NCI-H1694 treated with DMSO at 0.1 percent for 48 hours (cell line): ENCODE measurements at places on chromosomes 3 and 15.
A peak's percentile ranks its signal among the peaks of the same experiment; 100 is the strongest.

DNA sequence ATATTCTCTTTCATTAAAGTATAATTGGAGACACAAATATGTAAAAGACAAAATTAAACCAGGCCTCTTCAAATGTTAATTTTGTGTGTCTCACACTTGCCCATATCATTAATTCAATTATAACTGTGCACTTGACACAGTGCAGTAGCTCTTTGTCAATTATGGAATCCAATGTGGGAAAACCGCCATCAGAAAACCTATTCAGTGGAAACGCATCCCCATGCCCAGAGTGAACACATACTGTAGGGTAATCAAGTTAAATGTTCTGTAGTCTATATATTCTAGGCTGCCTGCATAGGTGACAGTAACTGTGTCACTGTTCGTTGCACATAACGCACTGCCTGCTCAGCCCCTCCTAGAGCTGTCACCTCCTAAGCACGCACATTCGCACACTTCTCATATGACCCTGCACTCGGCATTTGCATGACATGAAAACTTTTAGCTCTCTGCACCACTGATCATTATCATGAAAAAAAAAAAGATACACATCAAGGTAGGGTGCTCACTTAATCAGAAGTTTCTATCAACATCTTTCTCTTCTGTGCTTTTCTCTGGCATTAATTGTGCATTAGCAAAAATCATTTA lies 63.2 kb downstream of the MEIS2 start:
- DNase-seq, result no peak

GRCh38 chr3:157469561-157470294 lies 33.1 kb downstream of the PTX3 start:
- no peak for DNase-seq

DNA sequence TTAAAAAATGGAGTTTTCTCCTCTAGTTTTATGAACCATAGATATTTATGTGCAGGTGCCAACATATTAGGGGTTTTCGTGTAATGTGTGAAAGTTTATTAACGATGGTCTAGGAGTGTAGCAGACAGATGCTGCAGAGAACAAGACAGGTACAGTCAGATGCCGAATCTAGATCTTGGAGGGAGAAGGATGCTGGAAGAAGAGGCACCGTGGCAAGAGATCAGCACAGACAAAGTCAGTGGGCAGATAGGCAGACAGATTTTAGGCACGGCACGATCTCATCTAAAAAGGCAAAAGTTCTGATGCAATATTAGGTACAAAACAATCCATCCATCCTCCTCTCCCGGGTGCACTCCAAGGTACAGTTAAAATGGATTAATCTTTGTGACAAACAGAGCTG lies 161.6 kb downstream of the TIGIT start:
- no peak for DNase-seq

DNA sequence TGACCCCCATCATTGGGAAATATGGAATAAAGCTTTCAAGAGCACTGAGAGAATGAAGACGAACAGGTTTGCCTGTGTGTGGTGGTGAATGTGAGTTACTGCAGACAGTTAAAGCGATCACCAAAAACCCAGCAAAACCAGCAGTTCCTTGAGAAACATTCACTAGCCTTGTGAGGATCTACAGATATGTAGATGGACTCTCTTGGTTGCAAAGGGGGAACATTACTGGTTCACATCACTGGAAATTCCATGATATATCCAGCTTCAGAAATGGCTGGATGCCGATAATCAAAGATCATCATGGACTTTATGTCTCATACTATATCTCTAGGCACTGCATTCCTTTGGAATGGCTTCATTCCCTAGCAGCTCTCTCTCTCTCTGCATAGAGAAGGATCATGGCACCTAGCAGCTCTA lies 10.2 kb upstream of the HERC1 start:
- no peak for DNase-seq

DNA sequence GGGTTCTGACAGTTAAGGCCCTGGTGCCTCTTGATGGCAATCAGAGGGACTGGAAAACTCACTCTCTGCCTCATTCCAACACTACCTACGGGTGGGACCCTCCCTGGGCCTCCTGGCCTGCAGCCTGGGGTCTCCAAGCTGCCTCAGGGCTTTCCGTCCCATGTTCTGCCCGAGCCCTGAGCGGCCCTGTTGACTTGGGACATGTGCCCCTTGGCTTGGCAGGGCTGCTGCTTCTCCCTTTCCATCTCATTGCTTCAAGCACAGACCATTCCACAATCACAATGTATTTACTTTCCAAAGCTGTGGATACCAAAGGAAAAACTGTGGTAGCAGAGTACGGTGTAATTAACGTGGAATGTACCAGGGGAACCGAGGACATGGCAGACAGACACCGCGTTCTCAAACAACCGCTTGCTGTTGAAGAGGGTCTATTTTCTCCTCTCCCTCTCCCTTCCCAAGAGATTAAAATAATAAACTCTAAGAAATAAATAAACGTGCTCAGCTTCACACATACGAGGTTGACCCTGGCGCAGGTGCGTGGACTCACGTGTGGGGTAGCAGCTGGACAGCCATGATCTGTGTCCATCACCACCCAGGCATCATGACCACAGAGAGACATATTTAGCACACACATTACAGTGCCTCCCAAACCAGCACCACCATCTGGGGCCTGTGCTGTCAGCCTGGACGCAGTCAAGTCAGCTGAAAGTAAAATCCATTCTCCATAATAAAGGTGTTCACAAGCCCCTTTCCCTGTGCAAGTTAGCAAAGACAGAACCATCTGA lies 172.0 kb downstream of the XXYLT1 start:
- DNase-seq, result no peak

DNA sequence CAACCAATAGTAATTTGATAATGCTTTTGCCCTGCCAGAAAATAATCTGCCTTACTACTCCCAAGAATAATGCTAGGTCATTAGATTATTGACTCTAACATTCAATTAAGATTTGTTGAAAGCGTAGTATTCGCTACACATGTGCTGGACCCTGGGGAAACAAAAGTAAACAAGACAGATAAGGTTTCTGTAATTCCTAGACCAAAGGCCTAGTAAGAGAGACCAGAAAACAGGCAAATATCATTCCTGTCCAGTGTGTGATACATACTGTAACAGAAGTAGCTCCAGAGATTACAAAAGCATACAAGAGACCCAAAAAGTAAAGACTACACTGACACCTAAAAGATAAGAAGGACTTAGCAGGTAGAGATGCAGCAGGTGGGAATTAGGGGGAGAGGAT lies 60.8 kb downstream of the PLOD2 start:
- DNase-seq, result no peak

GRCh38 chr3:184608209-184608608 lies 46.6 kb downstream of the EPHB3 start:
- DNase-seq, result no peak

- DNase-seq, result peak; percentile 31
These were observed 142.8 kb downstream of the NUP210 start for GRCh38 chr3:13277196-13277813.

DNA sequence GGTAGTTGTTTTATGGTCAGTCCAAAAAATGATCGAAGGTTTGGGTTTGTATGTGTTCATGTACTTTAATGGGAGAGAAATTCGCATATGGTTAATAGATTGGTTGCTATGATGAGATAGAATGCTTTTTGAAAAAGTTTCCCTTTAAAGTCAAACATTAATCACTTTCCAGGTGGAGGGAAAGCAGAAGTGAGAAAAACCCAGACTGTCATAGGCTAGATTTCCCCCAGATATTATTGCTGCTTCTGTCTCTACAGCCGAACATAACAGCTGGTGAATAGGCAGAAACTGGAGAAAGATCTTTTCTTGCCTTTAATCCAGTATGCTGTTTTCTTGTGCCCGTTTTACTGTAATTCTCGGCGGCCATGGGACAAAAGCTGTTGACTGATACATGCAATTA lies 287.6 kb downstream of the SOX2 start:
- no peak for DNase-seq

- DNase-seq, result no peak
These were observed at the start of gene GMNC for GRCh38 chr3:190862209-190863118. Gene GMNC, minus strand, starts transcription at chr3:190862694. Its CDS starts 79 bp downstream, at chr3:190862615.

- DNase-seq, result no peak
These were observed 315.4 kb downstream of the DIPK2A start for GRCh38 chr3:144287001-144287400.

GRCh38 chr3:72962317-72962716 lies 34.3 kb upstream of the PPP4R2 start:
- no peak for DNase-seq

GRCh38 chr3:13507247-13507569 lies 27.1 kb downstream of the HDAC11 start:
- no peak for DNase-seq

GRCh38 chr3:56314842-56315241 lies 153.4 kb downstream of the ERC2 start:
- no peak for DNase-seq

- peak; percentile 67 for DNase-seq
These were observed 1.8 kb downstream of the ZBTB38 start for GRCh38 chr3:141370065-141370533.

DNA sequence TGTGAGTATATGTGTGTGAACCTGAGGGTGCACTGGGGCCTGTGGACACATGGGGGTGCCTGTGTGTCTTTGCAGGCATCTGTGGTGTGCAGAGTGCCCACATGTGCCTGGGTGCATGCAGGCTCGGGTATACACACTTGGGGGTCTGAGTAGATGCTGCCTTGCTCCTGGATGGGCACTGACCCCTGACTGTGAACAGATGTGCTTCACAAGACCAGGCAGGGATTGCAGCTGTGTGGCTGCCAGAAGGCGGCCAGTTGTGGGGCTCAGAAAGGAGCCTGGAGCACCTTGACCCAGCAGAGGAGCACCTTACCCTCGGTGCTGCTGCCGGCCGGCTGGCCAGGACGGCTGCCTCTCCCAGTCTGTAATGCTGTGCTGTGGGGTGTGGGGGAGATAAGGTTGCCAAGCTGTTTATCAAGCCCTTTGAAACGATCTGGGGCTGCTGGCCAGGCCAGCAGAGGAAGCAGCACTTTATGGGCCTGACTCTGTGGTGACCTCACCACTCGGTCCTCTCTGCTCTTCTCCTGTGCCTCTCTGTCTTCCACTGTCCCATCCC lies 55.5 kb upstream of the MRPS22 start:
- DNase-seq, result no peak

DNA sequence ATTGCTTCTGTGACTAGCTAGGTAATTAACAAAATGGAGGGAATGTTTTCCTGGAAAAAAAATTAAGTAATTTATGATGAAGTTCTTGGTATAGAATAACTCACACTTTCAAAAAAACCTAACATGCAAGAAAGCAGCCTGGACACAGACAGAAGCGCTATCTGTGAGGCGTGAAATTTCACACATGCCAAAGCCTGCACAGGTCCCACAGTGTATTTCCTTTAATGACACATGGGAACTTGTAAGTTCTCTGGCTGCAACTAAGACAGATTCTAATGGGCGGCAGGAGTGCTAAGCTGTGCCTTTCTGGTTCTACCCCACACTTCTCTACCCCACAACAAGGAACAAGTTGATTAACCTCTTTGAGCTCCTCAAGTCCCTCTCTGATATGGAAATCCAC lies 84.9 kb upstream of the NEO1 start:
- DNase-seq, result no peak

DNA sequence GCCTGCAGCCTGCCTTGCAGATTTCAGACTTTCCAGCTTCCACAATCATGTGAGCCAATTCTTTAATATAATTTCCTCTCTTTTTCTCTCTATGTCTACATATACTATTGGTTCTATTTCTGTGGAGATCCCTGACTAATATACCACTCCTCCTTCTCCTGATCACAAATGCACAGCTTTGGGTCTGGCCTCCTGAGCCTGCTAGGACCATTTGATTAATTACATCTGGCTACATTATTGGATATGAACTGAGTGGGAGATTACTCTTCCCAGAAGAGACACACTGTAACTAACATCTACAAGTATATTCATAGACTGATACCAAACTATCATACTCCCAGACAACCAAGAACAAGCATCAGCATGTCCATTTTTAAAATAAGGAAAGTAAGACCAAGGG lies 188.9 kb upstream of the LMCD1 start:
- DNase-seq, result no peak

- no peak for DNase-seq
These were observed 12.9 kb downstream of the SEC11A start for GRCh38 chr15:84702961-84703482.

GRCh38 chr3:47399531-47400270 lies 18.9 kb downstream of the PTPN23 start:
- DNase-seq, result no peak

GRCh38 chr3:177483182-177483967 lies 286.1 kb upstream of the TBL1XR1 start:
- DNase-seq, result no peak

GRCh38 chr15:96804754-96805153 lies 474.3 kb downstream of the NR2F2 start:
- DNase-seq, result no peak

- no peak for DNase-seq
These were observed 68.6 kb downstream of the CDC25A start for GRCh38 chr3:48119505-48120193.

- no peak for DNase-seq
These were observed 142.0 kb upstream of the CBLB start for GRCh38 chr3:106010829-106011228.

DNA sequence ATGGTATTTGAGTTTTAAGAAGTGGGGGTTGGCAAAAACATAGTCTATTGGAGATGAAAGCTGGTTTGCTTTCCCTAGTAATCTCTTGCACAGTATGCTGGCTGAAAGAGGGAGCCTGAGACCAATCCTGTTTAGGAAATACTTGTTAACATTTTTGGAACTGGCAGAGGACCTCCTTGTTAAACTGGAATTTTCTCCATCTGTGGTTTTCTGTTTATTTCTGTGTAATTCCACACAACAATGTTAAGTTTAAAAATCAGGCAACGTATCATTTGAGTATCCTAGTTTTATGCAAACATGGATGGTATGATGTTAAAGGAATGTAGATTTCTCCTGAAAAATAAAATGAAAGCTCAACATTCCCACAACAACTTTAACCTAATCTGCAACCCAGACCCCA lies 536.0 kb upstream of the TBL1XR1 start:
- no peak for DNase-seq

DNA sequence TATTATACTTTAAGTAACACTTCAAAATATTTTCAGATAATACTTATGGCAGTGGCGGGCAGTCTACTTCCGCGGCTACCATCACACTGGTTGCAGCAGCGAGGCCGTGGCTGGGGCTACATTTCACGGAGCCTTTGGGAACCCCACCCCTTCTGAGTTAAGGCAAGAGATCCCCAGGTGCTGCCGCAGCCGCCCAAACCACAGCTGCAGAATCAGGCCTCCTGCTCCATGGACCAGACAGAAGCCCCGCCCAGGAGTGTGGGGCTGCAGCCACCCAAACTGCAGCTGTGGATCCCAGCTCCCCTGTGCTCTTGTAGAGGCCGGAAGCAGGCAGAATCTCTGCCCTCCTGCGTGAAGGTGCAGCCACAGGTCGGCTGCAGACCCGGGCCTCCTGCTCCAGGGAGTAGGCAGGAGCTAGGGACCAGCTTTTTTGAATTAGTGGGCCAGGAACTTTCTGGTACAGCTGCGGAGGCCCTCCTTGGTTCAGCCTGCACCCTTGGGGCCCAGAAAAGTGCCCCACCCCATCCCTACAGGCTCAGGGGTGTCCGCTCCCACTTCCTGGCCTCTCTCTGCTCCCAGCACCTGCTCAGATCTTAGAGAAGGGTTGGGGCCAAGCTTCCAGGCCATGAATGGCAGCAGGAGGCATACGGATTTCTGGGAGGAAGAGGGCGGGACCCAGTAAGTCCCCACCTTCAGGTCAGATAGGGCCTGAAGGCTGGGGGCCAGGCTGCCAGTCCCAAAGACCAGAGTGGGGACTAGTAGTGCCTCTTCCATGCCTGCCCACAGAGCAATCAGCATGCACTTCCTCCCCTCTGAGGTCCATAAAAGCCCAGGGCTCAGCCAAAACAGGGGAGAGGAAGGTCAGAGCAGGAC lies 1188.8 kb upstream of the CADM2 start:
- no peak for DNase-seq
